Fibroblast of pulmonary artery (primary cell): ENCODE measurements at places on chromosomes 13 and 19.

- DNase-seq: no peak
These were observed 92.0 kb upstream of the SCEL start for GRCh38 chr13:77443511-77443910.

GRCh38 chr13:42745655-42746054 lies 35.7 kb upstream of the FAM216B start:
- no peak for DNase-seq

- no peak for DNase-seq
These were observed 65.8 kb upstream of the ADGRE5 start for GRCh38 chr19:14315433-14315832.

DNA sequence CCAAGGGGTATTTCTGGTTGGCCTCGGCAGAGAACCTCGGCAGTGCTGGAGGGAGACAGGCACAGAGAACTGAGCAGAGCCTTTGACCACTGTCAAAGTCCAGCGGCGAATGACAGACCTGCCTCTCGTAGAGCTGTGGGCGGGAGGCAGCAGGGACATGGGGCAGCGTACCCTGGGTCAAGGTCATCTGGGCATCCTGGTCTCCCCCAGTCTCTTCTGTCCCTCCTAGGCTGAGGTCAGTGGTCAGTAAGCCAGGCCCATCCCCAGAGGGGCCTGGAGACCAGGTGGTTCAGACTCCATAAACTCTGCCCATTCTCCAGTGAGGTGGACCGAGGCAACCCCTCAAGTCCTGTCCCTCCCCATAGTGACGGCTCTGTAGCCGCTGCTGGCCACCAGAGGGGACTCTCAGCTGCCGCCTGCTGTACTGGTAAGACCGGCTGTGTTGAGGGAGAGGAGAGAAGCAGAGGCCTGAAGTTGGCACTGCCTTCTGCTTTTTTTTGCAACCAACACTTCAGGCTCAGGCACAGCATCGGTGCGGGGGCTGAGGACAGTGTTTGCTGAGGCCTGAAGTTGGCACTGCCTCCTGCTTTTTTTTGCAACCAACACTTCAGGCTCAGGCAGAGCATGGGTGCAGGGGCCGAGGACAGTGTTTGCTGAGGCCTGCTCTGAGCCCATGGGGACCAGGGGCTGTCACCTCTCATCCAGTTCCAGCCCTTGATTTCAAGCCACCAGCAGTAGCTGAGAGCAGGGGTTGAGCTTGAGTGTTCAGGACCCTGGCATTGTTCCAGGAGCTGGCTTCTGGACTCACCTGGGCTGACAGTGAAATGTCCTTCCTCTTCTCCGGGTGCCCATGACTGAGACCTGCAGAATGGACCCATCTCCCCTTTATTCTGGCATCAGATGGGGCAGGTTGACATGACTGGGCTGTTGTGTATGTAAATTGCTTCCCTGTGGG lies at the start of gene PGLYRP2:
Gene PGLYRP2, minus strand, starts transcription at position 111 of the 955 bp plus-strand sequence. CDS start 130 bp downstream, outside the sequence.
- peak; percentile 14 for DNase-seq

GRCh38 chr19:45428384-45429231 lies 4.9 kb upstream of the ERCC1 start:
- DNase-seq: peak; percentile 43

DNA sequence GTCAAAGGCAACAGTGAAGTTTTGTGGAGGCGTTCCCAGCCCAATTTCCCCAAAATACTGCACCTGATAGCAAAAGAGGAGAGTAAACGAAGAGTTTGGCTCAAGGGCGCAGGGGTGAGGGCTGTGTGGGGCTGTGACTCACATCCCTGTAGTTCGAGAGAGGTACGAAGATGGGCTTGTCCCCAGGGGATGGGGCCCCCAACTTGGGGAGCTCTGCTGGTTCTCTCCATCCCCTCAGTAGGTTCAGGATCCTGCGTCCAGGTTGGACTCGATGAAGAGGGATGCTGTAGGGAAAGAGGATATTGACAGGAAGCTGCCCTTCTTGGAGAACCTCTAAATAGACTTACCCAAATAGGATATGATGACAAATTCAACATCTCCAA lies 3.4 kb downstream of the NAPSA start:
- no peak for DNase-seq

DNA sequence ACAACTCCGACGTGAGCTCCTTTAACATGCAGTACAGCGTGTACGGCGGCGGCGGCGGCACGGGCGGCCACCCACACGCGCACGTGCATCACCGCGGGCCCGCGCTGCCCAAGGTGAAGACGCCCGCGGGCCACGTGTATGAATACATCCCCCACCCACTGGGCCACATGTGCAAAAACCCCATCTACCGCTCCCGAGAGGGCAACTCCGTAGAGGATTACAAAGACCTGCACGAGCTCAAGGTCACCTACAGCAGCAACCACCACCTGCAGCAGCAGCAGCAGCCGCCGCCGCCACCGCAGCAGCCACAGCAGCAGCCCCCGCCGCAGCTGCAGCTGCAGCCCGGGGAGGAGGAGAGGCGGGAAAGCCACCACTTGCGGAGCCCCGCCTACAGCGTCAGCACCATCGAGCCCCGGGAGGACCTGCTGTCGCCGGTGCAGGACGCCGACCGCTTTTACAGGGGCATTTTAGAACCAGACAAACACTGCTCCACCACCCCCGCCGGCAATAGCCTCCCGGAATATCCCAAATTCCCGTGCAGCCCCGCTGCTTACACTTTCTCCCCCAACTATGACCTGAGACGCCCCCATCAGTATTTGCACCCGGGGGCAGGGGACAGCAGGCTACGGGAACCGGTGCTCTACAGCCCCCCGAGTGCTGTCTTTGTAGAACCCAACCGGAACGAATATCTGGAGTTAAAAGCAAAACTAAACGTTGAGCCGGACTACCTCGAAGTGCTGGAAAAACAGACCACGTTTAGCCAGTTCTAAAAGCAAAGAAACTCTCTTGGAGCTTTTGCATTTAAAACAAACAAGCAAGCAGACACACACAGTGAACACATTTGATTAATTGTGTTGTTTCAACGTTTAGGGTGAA lies 6.6 kb downstream of the SLITRK5 start:
- DNase-seq: no peak

GRCh38 chr13:46812301-46812797 lies 15.4 kb upstream of the ESD start:
- no peak for DNase-seq

DNA sequence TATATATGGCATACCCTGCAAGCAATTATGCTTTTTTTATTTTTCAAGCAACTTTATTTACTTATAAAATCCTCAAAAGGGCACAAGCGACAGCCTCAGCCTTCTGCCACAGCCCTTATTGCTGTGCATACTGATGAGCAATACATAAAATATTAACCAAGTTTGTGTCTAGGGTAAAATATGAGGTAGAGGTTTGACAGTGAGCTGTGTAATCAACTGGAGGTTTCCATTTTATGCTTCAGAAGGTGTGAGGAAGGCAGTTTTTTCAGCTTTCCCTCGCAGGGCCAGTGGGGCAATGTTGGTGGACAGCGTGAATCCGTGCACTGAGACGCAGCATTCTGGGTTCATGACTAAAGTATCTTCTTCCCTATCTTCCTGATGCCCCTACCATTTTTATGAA lies 310.4 kb downstream of the IRS2 start:
- no peak for DNase-seq

DNA sequence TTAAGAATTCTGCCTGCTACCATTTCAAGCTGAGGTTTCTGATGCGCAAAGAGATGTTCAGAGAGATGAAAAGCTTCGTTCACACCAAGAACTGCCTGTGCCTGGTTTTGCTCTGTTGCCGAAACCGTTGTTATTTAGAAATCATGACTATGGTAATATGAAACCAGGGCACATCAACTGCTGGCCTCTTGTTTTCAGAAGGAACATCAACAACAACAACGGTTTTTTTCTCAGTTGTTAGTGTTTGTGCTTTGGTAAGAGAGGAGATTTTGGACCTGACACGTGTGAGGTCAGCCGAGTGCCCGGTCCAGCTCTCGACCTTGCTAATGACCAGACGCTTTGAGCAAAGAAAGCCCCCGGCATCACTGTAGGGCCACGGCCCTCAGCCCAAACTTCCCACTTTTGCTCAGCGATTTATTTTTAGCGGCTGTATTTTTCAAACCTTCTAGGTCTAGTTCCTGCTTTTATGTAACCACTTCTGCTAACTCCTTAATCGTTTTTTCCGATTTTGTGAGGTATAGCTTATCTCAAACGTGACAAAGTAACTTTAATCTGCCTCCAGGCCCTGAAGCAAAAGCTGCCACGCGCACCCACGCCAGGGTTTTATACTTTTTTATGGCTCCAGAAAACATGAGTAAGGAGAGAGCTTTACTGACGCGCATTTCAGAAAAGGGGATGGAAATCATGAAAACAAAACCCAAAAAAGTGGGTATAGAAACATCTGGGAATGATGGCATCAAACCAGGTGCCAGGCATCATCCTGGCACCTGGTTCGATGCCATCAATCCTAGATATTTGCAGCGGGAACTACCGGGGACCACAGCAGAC lies 42.0 kb downstream of the KLF2 start:
- no peak for DNase-seq

DNA sequence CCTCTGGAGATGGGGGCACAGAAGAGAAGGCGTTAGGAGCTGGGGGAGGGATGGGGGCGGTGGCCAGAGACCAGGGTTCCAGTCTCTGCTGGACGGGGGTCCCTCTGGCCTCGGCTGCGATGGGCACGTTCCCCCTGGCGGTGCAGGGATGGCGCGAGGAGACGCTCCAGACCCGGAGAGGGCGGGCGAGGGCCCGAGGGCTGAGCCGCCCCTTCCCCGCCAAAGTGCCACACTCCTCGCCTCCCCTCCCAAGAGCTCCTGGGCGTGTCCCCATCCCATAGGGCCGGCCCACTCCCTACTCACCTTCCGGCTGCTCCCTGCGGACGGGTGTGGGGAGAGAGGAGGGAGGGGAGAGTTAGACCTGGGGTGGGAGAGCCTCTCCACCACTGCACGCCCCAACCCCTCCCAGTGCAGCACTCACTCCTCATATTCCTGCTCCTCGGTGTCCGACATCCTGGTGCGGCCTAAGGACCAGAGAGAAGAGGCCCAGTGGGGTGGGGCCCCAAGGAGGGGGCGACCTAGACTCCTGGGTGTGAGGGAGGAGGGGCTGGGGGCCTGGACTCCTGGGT lies 2.2 kb downstream of the TNNT1 start:
- DNase-seq: no peak

GRCh38 chr19:17334414-17335409 lies at the start of gene ANO8:
Gene ANO8 (minus strand): TSS chr19:17334855. CDS start chr19:17334670, 185 bp downstream.
- DNase-seq: peak; percentile 99

DNA sequence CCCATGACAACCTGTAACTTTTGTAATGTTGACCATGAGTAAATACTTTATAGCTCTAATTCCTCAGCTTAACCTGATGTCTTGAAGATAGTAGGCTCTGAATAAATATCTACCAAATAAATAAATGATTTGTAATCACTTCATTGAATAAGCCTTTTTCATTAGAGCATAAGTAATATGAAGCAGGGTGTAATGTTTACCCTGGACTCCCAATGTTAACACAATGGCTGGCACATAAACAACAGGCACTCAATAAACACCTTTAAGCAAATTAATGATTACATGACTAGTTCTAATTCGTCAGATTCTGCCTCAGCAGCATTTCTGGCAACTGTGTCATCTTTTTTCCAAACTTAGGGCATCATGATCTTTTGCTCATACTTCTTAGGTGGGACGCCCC lies 396.3 kb downstream of the LIG4 start:
- no peak for DNase-seq

- DNase-seq: no peak
These were observed 73.0 kb downstream of the CYSLTR2 start for GRCh38 chr13:48726711-48727110.
